Fibroblast of lung (primary cell): ENCODE measurements at places on chromosomes 2 and 18. TPM values are rescaled to one million over a fixed set of nuclear protein-coding genes. Genes with fewer than 3 reads are reported as not detected.

The PLCL1 gene
- 0.83 and 1.3 TPM in 2 replicates for total RNA-seq

The MPP4 gene
- 0.26 and 0.50 TPM in 2 replicates for total RNA-seq

The C2orf66 gene
- 0.17 and 0.26 TPM in 2 replicates for total RNA-seq

The OR6B2 gene
- total RNA-seq: not detected in 2 replicates

The ANTXR1 gene
- total RNA-seq: 44.6 and 45.5 TPM in 2 replicates

The NCKAP1 gene
- total RNA-seq: 106 and 141 TPM in 2 replicates

The INHBB gene
- under 0.01 TPM in 1 of 2 replicates, not detected in the other for total RNA-seq

The IL1R1 gene
- 110 and 173 TPM in 2 replicates for total RNA-seq

The HMSD gene
- 0.83 TPM in 1 of 2 replicates, not detected in the other for total RNA-seq

The PROKR1 gene
- not detected in 2 replicates for total RNA-seq

The TRAPPC12 gene
- 49.1 and 53.2 TPM in 2 replicates for total RNA-seq

The REG1B gene
- not detected in 2 replicates for total RNA-seq

The RAB6C gene
- not detected in 2 replicates for total RNA-seq

The DSC3 gene
- total RNA-seq: under 0.01 and 0.17 TPM in 2 replicates

The CCBE1 gene
- 60.9 and 122 TPM in 2 replicates for total RNA-seq

The SIX3 gene
- not detected in 2 replicates for total RNA-seq

The LDLRAD4 gene
- under 0.01 TPM in 1 of 2 replicates, not detected in the other for total RNA-seq

The GYPC gene
- 135 and 244 TPM in 2 replicates for total RNA-seq

The ERBB4 gene
- total RNA-seq: under 0.01 and 0.17 TPM in 2 replicates

The CABYR gene
- 5.6 and 14.0 TPM in 2 replicates for total RNA-seq

The TMEFF2 gene
- 0.26 and 0.33 TPM in 2 replicates for total RNA-seq

The C2orf80 gene
- total RNA-seq: not detected in 2 replicates

The STPG4 gene
- total RNA-seq: 0.26 and 0.33 TPM in 2 replicates

The C2orf49 gene
- total RNA-seq: 23.4 and 28.4 TPM in 2 replicates

The UBXN4 gene
- total RNA-seq: 64.5 and 78.8 TPM in 2 replicates

The EML6 gene
- 0.26 and 1.3 TPM in 2 replicates for total RNA-seq

The REG3A gene
- not detected in 2 replicates for total RNA-seq

The OSR1 gene
- total RNA-seq: 13.4 and 17.7 TPM in 2 replicates

The SPEG gene
- total RNA-seq: 13.1 and 20.1 TPM in 2 replicates

The GULP1 gene
- total RNA-seq: 71.7 and 82.4 TPM in 2 replicates

The LOXHD1 gene
- not detected in 2 replicates for total RNA-seq

The HRH4 gene
- total RNA-seq: under 0.01 TPM in 2 replicates

The ABCG8 gene
- not detected in 2 replicates for total RNA-seq

The CWC22 gene
- total RNA-seq: 21.8 and 22.5 TPM in 2 replicates

The VAMP5 gene
- 45.5 and 69.5 TPM in 2 replicates for total RNA-seq

The FOXD4L1 gene
- 0.17 and 0.26 TPM in 2 replicates for total RNA-seq

The CRYBA2 gene
- not detected in 2 replicates for total RNA-seq

The ECEL1 gene
- not detected in 2 replicates for total RNA-seq

The TANK gene
- 104 and 113 TPM in 2 replicates for total RNA-seq

The CCDC74B gene
- total RNA-seq: 2.0 and 3.1 TPM in 2 replicates

The CYRIA gene
- total RNA-seq: 7.4 and 10.2 TPM in 2 replicates

The MOCOS gene
- total RNA-seq: 9.0 and 13.9 TPM in 2 replicates

The DPYSL5 gene
- not detected in 2 replicates for total RNA-seq

The IL18R1 gene
- 0.50 and 5.4 TPM in 2 replicates for total RNA-seq

The CDH7 gene
- total RNA-seq: not detected in 2 replicates

The SCRN3 gene
- total RNA-seq: 33.4 and 39.1 TPM in 2 replicates

The DHRS9 gene
- not detected in 2 replicates for total RNA-seq

The MCEE gene
- total RNA-seq: 13.4 and 18.8 TPM in 2 replicates

The RTP5 gene
- total RNA-seq: not detected in 2 replicates

The WNT10A gene
- not detected in 2 replicates for total RNA-seq

The CFC1 gene
- total RNA-seq: not detected in 2 replicates

The GAD1 gene
- 0.26 and 0.33 TPM in 2 replicates for total RNA-seq
